ENCODE measurements at places on chromosomes 3 and 15.

DNA sequence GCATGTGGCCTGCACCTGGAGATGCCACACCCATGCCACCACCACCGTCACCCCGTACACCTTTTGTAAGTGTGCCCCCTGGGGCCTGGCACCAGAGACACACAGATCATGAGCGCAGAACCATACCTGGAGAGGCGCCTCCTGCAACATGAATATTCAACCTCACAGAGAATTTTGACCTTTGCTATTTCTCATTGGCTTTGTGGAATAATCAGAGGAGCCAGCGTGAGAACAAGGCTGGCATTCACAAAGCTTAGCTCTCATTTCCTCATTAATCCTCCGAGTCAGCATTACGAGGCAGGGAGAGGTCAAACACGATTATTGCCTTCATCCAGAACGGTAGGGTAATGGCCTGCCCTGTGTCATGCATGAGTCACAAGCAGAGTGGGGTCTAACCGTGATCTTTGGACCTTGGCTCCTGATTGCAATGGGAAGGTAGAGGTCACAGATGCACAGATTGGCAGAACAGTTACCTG is 73.0 kb upstream of the POMGNT2 start:
- DNase-seq: no peak

GRCh38 chr3:52515192-52515591 is 18.5 kb downstream of the NT5DC2 start:
- no peak for DNase-seq

DNA sequence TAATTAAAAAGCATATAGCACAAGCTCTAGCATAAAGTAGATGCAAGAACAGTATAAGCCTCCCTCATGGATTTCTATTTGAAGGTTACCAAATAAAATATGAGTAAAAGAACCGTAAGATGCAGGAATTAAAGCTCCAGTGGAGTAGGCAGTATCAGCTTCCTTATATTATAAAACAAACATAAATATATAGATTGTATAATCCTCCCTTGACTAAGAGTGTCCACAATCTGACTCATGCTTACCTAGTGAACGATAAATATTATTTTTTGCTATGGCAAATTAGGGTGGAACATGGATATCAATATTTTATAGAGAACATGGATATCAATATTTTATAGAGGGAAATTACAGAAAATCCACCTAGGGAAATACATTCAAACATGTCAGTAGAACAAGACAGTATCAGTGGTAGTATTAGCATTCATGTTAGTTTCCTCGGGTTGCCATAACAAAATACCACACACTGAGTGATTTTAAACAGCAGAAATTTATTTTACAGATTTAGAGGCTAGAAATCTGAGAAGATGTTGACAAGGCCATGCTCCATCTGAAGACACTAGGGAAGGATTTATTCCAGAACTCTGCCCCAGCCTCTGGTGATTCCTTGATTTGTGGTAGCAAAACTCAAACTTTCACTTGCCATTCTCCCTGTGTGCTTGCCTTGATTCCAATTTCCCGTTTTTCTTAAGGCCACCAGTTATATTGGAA is 1521.3 kb downstream of the SI start:
- DNase-seq: no peak

GRCh38 chr3:13197281-13197680 is 124.1 kb upstream of the IQSEC1 start:
- no peak for DNase-seq

DNA sequence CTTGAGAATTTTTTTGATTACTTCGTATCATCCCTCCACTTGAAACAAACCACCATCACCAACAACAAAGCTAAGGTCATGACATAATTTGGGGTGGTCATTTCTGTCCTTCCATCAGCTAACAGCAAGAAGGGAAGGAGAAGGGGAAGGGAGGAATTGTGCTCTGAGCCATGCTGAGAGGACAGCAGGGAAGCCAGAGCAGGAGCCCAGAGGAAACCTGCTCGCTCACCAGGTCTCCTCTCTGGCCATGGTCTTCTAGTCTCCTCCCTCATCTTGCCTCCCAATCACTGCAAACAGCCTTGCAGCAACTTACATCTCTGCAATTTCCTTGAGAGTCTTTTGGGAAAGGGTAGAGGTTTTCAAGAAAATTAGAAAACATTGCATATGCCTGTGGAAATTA is 196.7 kb downstream of the SSR3 start:
- DNase-seq: no peak

GRCh38 chr3:49901366-49902339 is 2.0 kb downstream of the MST1R start:
- DNase-seq: no peak

GRCh38 chr3:25355034-25355885 is 72.8 kb upstream of the RARB start:
- no peak for DNase-seq

- DNase-seq: no peak
Observed at GRCh38 chr3:12601072-12601471, 44.2 kb downstream of the MKRN2 start.

DNA sequence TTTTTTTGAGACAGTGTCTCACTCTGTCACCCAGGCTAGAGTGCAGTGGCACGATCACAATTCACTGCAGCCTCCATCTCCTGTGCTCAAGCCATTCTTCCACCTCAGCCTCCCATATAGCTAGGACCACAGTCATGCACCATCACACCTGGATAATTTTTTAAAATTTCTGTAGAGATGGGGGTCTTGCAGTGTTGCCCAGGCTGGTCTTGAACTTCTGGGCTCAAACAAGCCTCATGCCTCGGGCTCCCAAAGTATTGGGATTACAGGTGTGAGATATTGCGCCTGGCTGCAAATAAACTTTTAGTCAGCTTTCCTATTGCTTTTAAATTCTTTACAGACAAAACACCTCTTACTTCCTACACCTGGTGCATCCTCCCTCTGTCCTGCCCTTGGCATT is 102.1 kb upstream of the VEPH1 start:
- DNase-seq: no peak

GRCh38 chr15:63023351-63023945 is 19.1 kb upstream of the TPM1 start:
- no peak for DNase-seq

DNA sequence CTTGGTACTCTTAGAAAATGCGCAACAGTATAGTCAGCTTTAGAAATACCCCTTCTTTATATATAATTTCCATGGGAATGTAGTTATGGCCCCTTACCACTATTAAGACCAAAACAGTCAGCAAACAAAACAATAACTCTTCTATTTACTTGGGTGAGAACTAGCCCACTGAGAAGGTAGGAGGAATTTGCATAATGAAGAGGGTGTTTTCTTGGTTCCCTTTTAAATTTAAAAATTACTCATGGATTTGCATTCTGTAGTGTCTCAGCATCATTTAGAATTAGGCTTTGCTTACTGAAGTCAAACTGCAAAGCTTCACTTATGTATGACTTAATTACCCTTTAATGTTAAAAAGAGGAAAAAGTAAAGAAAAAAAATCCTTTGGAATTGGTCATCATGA is 350.8 kb downstream of the PTPRG start:
- no peak for DNase-seq
